CD4-positive, CD25-positive, alpha-beta regulatory T cell (primary cell): ENCODE measurements at places on chromosomes 4 and X. TPM values are rescaled to one million over a fixed set of nuclear protein-coding genes. Genes with fewer than 3 reads are reported as not detected.

GRCh38 chr4:145217349-145217748, 37.0 kb upstream of the OTUD4 start:
- H3K4me1 ChIP-seq = no peaks in the 10 kb centered on the region
- peaks cover 15% of the 10 kb centered on the region for H3K27me3 ChIP-seq
- no peak overlapping the region for H3K4me3 ChIP-seq
- no peak overlapping the region for H3K27ac ChIP-seq
- DNase-seq = no peak

- H3K36me3 ChIP-seq = no peaks in the 10 kb centered on the region
- no peak for DNase-seq
- no peak overlapping the region for H3K4me3 ChIP-seq
- no peak overlapping the region for H3K27ac ChIP-seq
These were observed 48.4 kb upstream of the USP9X start for GRCh38 chrX:41036668-41037326.

Gene COX18
- total RNA-seq = 9.2 TPM

Gene FAT4
- total RNA-seq = 0.02 TPM

Gene NKX3-2
- total RNA-seq = not detected

DNA sequence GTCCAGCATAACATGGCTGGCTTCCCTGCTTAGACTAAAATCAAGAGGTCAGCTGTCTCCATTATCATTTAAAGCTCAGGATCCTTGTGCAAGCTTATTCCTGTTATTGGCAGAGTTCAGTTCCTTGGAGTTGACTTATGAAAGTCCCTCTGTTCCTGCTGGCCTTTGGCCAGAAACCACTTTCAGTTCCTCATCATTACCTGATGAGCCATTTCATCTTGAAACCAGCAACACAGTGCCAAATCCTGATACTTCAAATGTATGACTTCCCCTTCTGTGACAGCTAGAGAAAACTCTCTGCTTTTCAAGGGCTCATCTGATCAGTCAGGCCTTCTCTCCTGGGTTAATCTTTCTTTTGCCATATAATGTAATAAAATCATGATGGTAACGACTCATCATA, 110.6 kb upstream of the FSTL5 start:
- H3K27me3 ChIP-seq = no peaks in the 10 kb centered on the region
- no peaks in the 10 kb centered on the region for H3K4me1 ChIP-seq
- H3K27ac ChIP-seq = no peak overlapping the region
- no peak overlapping the region for H3K4me3 ChIP-seq
- no peak for DNase-seq

DNA sequence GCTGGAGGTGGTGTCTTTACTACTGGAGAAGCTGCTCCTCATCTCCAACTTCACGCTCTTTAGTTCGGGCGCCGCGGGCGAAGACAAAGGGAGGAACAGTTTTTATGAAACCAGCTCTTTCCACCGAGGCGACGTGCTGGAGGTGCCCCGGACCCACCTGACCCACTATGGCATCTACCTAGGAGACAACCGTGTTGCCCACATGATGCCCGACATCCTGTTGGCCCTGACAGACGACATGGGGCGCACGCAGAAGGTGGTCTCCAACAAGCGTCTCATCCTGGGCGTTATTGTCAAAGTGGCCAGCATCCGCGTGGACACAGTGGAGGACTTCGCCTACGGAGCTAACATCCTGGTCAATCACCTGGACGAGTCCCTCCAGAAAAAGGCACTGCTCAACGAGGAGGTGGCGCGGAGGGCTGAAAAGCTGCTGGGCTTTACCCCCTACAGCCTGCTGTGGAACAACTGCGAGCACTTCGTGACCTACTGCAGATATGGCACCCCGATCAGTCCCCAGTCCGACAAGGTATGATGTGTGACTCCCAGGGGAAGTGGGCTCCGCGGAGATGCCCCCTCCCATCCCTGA, 634 bp downstream of the LRAT start:
- H3K27ac ChIP-seq = no peak overlapping the region
- no peaks in the 10 kb centered on the region for H3K36me3 ChIP-seq
- peaks cover 9% of the 10 kb centered on the region for H3K4me1 ChIP-seq
- DNase-seq = no peak
- H3K4me3 ChIP-seq = no peak overlapping the region

DNA sequence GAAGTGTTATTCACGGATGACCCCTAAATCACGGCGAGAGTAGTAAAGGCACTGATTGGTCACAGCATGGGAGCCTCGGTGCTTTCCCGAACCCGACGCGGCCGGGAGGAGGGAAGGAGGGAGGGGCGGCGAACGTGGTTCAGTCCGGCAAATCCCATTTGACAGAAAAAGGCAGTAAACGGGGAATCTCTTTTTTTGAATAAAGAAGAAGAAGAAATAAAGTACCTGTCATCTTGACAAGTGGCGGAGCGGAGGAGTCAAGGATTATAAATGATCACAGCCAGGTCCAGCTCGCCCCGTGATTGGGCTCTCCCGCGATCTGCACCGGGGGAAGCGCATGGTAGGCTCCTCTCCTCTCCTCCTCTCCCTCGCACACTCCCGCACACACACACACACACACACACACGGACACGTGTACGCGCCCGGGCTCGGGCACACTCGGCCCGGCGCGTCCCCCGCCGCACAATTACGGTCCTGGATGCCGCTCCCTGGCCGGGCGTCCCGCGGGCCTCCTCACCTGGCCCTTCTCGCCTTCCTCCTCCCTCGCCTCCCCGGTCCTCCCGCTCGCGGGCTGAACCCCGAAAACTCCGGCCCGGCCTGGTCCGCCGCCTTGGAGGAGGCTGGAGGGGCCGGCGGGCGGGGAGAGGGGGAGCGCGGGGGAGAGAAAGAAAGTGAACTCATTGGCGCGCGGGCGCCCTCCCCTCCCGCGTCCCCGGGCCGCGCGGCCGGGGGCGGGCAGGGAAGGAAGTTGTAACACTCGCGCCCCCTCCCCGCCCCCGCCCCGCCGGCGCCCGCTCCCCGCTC, 99.2 kb upstream of the TENM3 start:
- H3K36me3 ChIP-seq = no peaks in the 10 kb centered on the region
- H3K27me3 ChIP-seq = peaks cover 16% of the 10 kb centered on the region
- DNase-seq = no peak
- no peak overlapping the region for H3K4me3 ChIP-seq
- H3K27ac ChIP-seq = no peak overlapping the region

Gene PIM2
- total RNA-seq = 391 TPM

Gene EVC2
- 3.2 TPM for total RNA-seq
